ENCODE measurements at places on chromosomes 3 and 15. TPM values are rescaled to one million over a fixed set of nuclear protein-coding genes. Genes with fewer than 3 reads are reported as not detected.

DNA sequence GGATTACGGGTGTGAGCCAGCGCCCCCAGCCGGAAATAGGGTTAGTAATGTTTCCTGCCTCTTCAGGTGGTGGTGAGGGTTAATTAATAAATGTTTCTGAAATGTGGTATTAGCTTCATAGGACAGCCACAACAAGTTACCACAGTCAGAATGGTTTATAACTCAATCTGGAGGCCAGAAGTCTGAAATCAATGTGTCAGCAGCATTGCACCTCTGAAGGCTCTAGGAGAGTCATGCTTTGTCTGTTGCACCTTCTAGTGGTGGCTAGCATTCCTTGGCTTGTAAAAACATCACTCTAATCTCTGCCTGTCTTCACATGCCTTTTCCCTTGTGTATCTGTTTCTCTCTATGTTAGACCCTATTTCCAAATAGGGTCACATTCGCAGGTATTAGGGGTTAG is 7.8 kb upstream of the RPSA start:
- no peak for DNase-seq

DNA sequence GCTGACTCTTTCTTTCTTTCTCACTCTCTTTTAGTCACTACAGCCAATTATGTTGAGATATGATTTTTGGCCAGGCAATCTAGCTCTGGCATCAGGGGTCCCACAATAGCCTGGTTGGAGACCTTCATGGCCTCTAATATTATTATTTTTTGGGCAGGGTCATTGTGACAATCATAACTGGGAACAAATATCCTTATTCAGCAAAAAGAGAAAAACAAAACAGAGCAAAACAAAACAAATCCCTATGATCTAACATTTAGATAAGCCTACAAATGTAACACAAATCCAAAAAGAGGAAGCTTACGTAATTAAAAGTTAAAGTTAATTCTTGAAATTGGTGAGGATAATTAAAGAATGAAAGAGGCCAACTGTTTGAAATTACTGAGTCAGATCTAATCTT is 640.0 kb downstream of the TUSC7 start:
- DNase-seq = no peak

GOLGA8T gene
- not detected for total RNA-seq

ARNT2 gene
- total RNA-seq = 11.1 TPM

- DNase-seq = no peak
Measured at GRCh38 chr3:184725176-184725719, 13.4 kb upstream of the MAGEF1 start.

GRCh38 chr3:43906849-43907507 is 216.2 kb downstream of the ABHD5 start:
- DNase-seq = no peak

ZDHHC23 gene
- 36.1 TPM for total RNA-seq

DNA sequence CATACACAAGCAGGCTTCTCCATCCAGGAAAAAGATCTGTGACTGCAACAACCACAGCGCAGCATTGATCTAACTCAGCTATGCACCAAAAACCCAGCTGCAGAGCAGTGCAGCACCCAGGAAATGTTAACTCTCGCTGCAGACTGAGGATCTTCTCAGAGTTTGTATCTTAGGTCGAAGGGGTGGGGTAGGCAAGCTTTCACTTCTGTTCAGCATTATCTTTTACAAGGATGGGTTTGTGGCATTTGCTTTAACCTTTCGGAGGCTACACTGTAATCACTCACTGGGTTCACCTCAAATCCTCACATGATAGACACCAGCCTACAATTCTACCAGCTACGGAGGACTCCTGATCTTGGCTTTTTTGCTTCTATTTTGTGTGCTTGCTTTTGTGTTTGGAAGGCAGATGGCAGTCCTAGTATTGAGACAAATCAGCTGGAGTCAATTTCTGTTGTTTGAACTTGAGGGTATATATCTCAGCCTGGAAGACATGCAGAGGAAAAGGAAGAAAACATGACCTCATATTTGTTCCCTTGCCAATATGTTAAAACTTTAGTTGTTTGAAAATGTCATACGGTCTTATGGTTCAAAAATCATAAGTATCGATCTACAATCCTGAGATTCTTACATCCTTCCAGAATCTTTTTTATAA is 25.2 kb downstream of the LRRK1 start:
- no peak for DNase-seq

- peak; percentile 19 for DNase-seq
Measured at GRCh38 chr15:44727485-44728231, 8.7 kb upstream of the TRIM69 start.

PTPRG gene
- total RNA-seq = 54.7 TPM

DNA sequence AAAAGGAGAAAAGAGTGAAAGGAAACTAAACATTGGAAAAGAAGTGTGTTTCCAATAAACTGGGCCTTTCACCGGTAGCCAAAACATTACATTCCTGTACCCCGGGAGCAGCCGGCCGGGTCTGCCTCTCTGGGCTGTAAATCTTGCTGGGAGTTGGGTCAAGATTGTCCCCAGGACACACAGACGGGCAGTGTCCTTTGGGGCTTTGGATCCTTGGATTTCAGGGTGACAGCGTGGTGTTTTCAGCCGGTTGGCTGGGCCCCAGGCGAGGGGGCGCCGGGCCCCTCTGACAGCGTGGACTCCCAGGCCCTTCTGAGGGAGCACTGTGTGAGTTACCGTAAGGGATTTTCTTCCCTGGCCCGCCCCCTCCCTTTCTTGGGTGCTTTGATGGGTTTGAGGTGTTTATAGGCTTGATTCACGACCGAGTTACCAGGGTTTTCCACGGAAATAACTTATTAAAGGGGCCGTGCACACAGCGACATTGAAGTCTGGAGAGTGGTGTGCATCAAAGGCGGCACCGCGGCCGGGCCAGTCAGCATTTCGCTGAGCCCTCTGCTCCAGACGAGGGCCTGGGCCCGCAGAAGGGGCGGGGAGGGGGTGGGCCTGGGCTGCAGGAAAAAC is 27.4 kb downstream of the SMAD6 start:
- DNase-seq = no peak

TNFSF10 gene
- total RNA-seq = 220 TPM

NPAP1 gene
- total RNA-seq = 0.06 TPM

- DNase-seq = no peak
Measured at GRCh38 chr3:139265131-139266016, 78.4 kb upstream of the MRPS22 start.

DNA sequence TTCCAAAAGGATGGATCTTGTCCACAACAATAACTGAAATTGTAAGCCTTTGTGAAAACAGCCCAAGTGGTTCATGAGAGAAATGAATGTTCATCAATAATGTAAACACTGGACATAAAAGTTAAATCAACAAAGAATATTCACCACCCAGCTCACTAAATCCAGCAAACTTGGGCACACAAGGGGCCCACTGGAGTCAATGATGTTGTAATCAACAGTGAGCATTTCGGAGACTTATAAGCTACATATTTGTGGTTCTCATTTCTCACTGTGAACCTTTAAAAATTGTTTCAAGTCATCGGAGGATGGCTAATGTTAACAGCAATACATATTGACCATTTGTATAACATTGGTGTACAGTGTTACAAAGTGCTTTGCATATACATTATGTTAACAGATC is 63.1 kb downstream of the VGLL4 start:
- no peak for DNase-seq

- no peak for DNase-seq
Measured at GRCh38 chr3:36060950-36061349, 319.4 kb upstream of the STAC start.

- no peak for DNase-seq
Measured at GRCh38 chr3:169328471-169328870, 335.0 kb downstream of the MECOM start.

ARIH1 gene
- 118 TPM for total RNA-seq

DNA sequence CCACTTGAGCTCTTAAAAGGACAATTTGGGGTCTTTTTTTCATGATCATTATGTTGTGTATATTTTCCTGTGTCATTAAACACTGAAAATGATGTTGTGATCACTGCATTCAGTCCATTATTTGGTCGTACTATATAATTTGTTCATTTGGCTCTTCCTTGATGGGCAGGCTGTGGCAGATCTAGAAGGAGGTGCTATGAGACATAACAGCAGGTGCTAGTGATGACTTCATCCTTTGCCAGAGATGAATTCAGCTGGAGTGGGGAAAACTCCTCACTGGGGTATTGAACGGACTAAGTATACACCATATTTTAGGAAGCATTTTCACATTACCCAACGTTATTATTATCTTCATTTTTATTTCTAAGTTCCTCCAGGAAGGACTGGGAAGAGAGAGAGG is 12.0 kb downstream of the CMTM7 start:
- no peak for DNase-seq

GRCh38 chr3:171972871-171973348 is 66.5 kb upstream of the FNDC3B start:
- no peak for DNase-seq

GRCh38 chr3:50518436-50518835 is 15.0 kb upstream of the CACNA2D2 start:
- DNase-seq = no peak

DNA sequence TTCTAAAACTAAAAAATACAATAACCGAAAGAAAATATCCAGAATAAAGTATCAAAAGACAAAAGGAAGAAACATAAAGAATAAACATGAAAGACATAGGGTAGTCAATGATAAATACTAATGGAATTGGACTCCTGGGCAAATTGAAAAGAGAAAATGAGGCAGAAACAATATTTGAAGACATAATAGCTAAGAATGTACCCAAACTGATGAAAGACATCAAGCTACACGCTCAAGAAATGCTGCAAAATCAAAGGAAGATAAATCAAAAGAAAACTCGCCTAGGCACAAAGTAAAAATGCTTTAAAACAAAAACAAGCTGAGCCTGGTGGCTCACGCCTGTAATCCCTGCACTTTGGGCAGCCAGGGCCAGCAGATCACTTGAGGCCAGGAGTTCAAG is 34.9 kb downstream of the CEP70 start:
- no peak for DNase-seq

DNA sequence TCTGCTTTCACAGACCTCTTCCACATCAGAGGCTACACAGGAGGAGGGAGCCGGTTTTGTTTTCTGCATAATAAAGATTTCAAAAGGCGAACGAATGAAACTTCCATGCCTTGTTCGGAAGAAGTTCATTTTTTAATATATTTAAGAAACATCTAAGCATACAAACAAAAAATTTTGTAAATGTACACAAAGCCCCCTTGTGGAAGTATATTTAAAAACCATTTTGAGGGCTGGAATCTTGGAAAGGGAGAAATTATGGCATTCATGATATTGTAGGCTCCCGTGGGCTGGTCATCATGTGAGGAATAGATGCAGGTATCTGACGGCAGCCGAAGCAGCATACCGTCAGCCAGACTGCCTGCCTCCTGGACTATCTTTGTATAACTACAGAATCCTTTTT is 90.4 kb downstream of the MECOM start:
- DNase-seq = no peak

DNA sequence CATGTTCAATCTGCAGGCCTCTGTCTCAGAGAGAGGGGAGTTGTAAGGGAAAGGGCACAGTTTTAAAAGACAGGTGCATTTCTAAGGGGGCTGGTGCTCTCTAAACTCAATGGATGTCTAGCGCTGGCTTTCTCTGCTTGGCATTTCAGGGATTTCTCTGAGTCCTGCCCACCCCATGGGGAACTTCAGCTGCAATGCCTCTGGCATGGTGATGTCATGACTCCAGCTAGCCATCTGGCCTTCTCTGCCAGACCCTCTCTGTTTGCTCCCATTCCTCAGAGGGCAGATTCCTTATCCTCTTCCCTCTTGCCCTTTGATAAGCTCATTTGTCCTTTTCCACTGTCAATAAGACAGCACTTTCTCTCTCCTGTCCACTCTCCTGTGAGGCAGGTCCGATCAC is 40.8 kb downstream of the RPLP1 start:
- no peak for DNase-seq

- DNase-seq = no peak
Measured at GRCh38 chr3:23888617-23889228, 28.1 kb downstream of the NKIRAS1 start.

GRCh38 chr3:44334326-44334725 is 4.2 kb upstream of the TCAIM start:
- DNase-seq = no peak

ABI3BP gene
- 13.5 TPM for total RNA-seq

DNA sequence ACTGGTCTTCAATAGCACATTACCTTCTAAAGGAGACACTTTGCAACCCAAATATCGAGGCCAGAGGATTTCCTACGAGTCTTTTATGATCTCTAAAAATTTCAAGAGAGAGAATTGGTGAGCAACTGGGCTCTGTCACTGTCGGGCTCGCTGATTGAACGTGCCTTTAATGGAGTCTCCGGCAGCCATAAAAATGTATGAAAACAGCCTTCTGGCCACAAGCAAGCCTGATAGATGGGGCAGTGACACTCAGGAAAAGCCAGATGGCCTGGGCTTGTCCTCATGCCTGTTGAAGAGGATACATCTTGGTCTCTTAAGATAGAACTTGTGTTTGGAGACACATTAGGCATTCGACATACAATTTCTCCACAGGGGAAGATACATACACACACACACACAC is 419.5 kb upstream of the PROK2 start:
- no peak for DNase-seq

- DNase-seq = peak; percentile 27
Measured at GRCh38 chr3:42508562-42508961, 6.1 kb downstream of the VIPR1 start.

DNA sequence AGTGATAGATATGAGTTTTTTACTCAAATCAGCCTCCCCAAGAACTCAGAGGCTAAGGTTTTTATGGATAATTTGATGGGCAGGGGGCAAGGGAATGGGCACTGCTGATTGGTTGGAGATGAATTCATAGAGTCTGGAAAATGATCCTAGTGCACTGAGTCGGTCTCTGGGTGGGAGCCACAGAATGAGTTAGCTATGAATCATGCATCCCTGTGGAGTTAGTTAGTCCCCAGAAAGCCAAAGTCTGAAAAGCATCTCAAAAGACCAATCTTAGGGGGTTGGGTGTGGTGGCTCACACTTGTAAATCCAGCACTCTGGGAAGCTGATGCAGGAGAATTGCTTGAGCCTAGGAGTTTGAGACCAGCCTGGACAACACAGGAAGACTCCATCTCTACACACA is 516.1 kb downstream of the AGBL1 start:
- no peak for DNase-seq

DNA sequence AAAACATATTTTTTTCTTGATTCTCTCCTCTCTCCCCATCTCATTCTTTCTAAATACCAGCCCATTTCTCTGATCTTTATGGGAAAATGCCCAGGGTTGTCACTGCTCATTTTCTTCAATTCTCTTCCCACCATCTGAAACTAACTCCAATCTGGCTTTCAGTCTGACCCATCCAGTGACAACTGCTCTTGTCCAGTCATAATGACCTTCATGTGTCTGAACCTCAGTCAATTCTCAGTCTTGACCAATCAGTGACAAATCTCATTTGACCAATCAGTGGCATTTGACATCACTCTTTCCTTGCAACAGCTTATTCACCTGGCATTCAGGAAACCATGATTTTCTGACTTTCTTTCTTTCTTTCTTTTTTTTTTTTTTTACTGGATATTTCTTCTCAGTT is 15.1 kb downstream of the VEPH1 start:
- DNase-seq = no peak

Data from mucosa of descending colon (tissue), 3 donors.